ENCODE measurements at places on chromosomes 1 and 21.
A peak's percentile ranks its signal among the peaks of the same experiment; 100 is the strongest.

- no peak overlapping the region for H3K4me3 ChIP-seq
- H3K27me3 ChIP-seq, result no peaks in the 10 kb centered on the region
- DNase-seq, result no peak
- peaks cover 4% of the 10 kb centered on the region for H3K4me1 ChIP-seq
- H3K27ac ChIP-seq, result no peak overlapping the region
These were observed 3.8 kb upstream of the LRRC47 start for GRCh38 chr1:3799976-3800685.

GRCh38 chr1:232894436-232894835 is 56.0 kb upstream of the NTPCR start:
- DNase-seq, result no peak
- no peak overlapping the region for H3K4me3 ChIP-seq

GRCh38 chr1:38962113-38962512 is 20.5 kb upstream of the RHBDL2 start:
- no peaks in the 10 kb centered on the region for H3K4me1 ChIP-seq
- H3K36me3 ChIP-seq, result no peaks in the 10 kb centered on the region
- no peak overlapping the region for H3K4me3 ChIP-seq
- H3K27ac ChIP-seq, result no peak overlapping the region

- peak overlapping the region; percentile 82 for H3K27ac ChIP-seq
- peak overlapping the region; percentile 81 for H3K4me3 ChIP-seq
- peaks cover 42% of the 10 kb centered on the region for H3K4me1 ChIP-seq
- no peaks in the 10 kb centered on the region for H3K27me3 ChIP-seq
- H3K36me3 ChIP-seq, result no peaks in the 10 kb centered on the region
These were observed 917 bp downstream of the RAP1A start for GRCh38 chr1:111620441-111620971.

DNA sequence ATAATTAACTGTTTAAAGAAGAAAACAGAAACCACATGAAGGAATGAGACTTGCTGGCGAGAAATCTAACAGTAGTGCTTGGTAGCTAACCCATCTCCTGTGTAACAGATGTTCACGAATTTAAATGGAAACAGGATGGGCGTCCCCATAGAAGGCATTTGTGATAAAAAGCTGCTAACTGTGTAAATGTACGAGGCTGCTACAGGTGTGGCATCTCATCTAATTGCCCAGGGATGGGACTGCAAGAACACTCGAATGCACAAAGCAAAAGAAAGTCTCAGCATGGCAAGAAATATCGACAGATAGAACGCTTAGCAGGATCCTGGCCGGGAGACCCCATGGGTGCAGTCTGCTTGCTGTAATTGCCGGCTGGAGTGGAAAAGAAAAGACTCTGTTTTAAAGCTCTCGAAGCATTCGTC is 112.7 kb downstream of the RUNX1 start:
- no peaks in the 10 kb centered on the region for H3K27me3 ChIP-seq
- no peak overlapping the region for H3K27ac ChIP-seq
- H3K4me1 ChIP-seq, result no peaks in the 10 kb centered on the region
- no peak overlapping the region for H3K4me3 ChIP-seq
- H3K36me3 ChIP-seq, result no peaks in the 10 kb centered on the region

DNA sequence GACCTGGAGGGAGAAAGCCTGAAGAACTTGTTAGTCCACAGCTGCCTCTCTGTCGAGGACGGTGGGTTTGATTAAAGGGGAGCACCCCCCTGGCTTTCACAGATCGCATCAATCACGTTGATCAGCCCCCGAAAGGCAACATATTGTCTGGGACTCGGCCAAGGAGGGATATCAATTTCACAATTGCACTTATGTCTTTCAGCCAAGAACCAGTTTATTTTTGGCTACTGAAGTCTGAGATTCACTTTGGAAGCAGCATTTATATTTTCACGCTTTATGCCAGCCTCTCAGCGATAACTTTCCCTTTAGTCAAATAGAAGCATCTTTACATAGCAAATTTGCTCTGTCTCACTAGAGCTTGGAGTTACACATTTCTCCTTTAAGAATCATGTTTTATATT is 253.2 kb upstream of the RRP15 start:
- no peak overlapping the region for H3K4me3 ChIP-seq
- no peak overlapping the region for H3K27ac ChIP-seq
- no peak for DNase-seq
- H3K36me3 ChIP-seq, result no peaks in the 10 kb centered on the region
